ENCODE measurements at places on chromosomes 7 and 10. TPM values are rescaled to one million over a fixed set of nuclear protein-coding genes. Genes with fewer than 3 reads are reported as not detected.

The OR2A12 gene
- total RNA-seq: not detected

The BRAF gene
- total RNA-seq: 12.8 TPM

DNA sequence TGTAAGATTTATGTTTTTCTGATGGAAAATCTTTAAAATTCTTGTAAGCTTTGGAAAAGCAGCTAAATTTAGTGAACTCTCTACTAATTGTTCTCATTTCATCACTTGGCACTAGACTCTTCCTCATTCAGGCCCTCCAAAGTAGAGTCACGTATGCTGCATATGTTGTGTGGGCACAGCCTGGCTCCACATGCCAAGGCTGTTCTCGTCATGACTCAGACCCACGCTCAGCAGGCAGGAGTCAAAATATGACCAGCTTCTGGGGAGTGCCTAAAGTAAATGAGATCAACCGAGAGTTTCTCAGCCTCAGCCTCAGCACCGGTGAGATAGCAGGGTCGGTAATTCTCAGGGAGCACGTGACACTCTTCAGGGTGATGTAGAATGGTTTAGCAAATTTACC, 1672.9 kb downstream of the REEP3 start:
- DNase-seq: peak; percentile 4

DNA sequence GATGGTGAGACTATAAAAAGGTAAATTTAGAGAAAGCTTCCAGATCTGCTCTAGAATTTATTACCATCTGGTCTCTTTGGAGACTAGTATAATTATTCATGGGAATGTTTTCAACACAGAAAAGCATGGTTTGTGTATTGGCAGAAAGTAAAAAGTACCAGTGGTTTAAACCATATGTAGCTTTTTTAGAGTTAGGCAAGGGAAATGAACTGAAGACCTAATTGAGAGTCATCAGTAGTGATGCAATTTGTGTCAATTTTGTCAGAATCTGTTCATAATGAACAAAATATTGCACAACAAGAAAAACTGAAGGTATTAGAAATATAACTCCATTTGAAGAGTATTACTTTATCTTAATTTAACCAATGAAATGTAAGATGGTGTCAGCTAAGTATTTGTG, 181.4 kb downstream of the ADK start:
- DNase-seq: no peak

- no peak for DNase-seq
Measured at GRCh38 chr7:72435925-72436480, 23.9 kb upstream of the CALN1 start.

GRCh38 chr7:18679261-18679660, 183.7 kb downstream of the HDAC9 start:
- DNase-seq: no peak

DNA sequence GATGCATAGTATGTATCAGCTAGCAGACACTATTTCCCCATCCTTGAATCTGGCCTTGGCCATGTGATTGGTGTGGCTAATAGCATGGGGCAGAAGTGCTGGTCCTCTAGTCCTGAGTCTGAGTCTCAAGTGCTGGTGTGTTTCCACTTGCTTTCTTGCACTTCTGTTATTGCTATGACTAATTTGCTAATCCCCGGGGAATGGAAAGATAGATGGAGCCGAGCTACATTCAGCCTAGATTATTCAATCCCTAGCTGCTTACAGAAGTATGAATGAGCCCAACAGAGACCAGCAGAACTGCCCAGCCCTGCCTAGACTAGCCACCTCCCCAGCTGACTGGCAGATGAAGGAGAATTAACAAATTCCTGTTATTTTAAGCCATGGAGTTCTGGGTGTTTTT, 53.2 kb upstream of the SYPL1 start:
- DNase-seq: peak; percentile 23

GRCh38 chr7:112152186-112152585, 54.0 kb downstream of the DOCK4 start:
- DNase-seq: peak; percentile 12

- no peak for DNase-seq
Measured at GRCh38 chr7:47570649-47571050, 11.3 kb downstream of the TNS3 start.

- peak; percentile 34 for DNase-seq
Measured at GRCh38 chr10:30233186-30233959, 115.7 kb downstream of the MTPAP start.

GRCh38 chr7:76358011-76358480, 745 bp downstream of the YWHAG start:
- DNase-seq: peak; percentile 39

- DNase-seq: no peak
Measured at GRCh38 chr7:100639995-100640516, 1.3 kb downstream of the TFR2 start.

All from RPMI7951 (cell line).